ENCODE measurements at places on chromosomes 5 and 9.

GRCh38 chr5:132421462-132421861, 52.0 kb downstream of the SLC22A5 start:
- DNase-seq: no peak

DNA sequence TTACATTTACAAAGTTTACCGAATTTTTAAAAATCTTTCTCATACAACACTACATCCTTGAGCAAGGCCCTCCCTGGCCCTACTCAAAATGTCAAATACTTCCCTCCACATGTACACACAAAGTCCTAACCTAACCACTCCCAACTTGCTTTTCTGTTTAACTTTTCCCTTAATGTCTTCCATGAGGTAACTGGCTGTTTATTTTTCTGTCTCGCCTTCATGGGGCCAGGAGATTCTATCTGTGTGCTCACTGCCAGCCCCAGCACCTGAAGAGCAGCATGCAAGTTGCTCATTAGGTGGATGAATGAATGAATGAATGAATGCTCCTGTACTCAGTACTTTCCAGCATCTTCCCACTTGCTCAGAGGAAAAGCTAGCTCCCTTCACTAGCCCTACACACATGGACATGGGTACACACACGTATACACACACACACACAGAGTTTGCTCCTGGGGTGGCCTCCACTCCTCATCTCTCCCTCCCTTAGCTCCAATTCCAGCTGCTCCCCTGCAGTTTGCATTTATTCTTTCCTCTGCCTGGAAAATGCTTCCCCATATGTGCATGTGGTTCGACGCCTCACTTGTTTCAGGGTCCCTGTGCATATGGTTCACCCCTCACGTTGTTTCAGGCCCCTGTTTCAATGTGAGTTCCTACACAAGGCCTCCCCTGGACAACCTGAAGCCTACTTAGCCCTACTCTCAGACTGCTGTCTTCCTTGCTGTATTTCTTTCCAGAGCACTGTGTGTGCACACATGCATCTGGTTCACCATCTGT, 165.2 kb downstream of the ROR2 start:
- no peak for DNase-seq

GRCh38 chr5:180853121-180853847, 7.8 kb downstream of the ZFP62 start:
- DNase-seq: no peak

DNA sequence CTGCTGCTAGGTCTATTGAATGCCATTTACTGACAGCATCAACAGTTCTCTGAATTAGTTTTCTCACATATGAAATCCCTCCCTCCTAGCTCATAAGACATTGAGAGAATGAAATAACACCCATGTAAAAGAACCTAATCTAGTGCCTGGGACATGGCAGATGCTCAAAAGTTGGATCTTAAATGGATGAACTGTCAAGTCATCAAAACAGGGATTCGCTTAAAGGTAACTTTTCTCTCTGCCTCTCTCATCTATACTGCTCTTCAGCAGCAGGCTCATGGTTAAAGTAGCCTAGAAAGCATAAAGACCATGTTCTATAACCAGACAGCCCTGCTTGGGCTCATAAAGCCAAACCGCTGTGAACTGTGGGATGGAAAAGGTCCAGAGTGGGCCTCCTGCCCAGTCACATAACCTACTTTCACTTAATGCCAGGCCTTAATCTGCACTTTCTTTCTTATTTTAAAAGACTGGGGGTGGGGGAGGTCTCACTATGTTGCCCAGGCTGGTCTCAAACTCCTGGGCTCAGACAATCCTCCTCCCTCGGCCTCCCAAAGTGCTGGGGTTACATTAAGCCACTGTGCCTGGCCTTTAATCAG, 3.7 kb downstream of the TMEM245 start:
- DNase-seq: no peak

GRCh38 chr9:21687351-21687750, 115.1 kb upstream of the MTAP start:
- DNase-seq: no peak

DNA sequence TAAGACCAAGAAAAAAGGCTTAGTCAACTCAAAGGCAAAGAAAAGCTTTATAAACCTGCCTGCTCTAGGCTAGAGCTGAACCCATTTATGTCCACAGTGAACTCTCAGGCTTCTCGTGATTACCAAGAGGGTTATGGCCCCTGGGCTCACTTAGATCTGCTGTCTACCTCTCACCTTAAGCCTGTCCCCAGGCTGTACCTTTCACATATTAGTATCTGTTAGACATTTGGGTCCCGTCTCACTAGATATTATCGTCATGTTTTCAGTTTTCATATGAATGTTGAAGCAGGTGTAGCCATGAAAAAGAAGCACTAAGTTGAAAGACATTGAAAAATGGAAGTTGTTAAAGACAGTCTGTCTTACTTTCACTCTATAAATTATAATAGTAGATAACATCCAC, 75.2 kb upstream of the COX7C start:
- DNase-seq: no peak

- peak; percentile 16 for DNase-seq
Observed at GRCh38 chr9:123957168-123957721, 27.3 kb upstream of the DENND1A start.

GRCh38 chr5:127389601-127390000, 99.0 kb downstream of the MEGF10 start:
- DNase-seq: no peak

DNA sequence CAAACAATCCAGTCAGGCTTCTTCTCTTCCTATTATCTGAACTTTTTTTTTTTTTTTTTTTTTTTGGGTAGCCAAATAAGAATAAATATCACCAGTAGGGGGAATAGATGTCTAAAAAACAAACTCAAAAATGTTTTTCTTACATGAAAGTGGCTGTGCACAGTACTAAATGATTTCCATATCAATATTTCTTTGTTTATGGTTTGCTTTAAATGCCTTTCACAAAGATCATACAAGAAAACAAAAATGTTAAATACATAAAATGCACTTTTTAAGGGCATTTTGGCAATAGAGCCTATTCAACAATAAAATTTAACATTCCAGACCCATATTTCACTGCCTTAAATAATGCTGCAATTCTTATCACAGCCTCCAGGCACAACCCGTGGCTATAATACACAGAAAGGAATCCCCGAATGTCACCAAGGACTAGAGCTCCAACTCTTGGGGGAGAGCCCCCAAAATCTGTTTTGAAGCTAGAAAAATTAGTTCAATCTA, 91.1 kb upstream of the TBCA start:
- DNase-seq: no peak

All from Caco-2 (cell line).